ENCODE measurements at places on chromosomes 7 and 10.

GRCh38 chr7:73960548-73960947, 67.4 kb upstream of the ELN start:
- DNase-seq: no peak

GRCh38 chr7:151028131-151028947, at the start of gene ABCB8:
Gene ABCB8, plus strand, starts transcription at chr7:151028450. Its CDS starts 66 bp downstream, at chr7:151028516.
- peak; percentile 90 for DNase-seq

- DNase-seq: no peak
Observed at GRCh38 chr7:111883241-111883640, 320.9 kb upstream of the IMMP2L start.

DNA sequence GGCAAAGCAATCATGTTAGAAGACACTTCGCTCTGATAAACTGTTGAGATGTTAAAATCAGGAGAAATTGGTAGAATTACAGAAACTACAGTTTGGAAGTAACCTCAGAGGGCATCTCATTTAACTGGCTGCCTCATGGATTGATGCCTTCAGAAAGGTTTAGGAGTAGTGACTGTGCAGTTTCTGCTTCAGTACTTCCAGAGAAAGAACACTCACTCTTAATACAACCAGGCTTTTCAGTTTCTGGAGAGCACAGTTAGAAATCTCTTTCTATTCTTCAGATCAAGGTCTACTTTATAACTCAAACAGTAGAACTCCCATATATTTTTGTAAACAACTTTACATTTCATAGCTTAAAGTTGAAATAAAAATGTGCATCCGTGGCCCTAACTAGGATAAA, 1358.9 kb upstream of the LRRTM3 start:
- DNase-seq: no peak

- no peak for DNase-seq
Observed at GRCh38 chr10:4337563-4337962, 488.4 kb upstream of the AKR1E2 start.

DNA sequence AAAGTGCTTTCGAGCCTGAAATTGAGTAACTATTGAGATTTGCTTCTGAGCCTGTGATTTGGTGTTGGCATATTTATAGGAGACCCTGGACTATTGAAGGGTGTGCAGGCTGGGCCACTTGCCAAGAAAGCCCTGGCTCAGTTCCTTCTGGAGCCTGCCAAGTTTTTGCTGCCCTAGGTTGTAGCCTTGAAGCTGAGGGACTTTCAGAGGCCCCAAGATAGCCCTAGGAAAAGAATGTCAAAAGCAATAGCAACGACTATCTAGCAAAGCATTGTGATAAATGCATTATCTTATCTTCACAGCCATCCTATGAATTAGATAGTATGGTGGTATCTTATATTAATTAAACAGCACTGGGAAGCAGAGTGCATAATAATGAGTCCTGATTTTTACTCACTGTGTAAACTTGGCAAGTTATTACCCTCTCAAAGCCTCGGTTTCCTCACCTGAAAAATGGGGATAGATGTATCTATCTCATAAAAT, 473.7 kb upstream of the PODXL start:
- DNase-seq: no peak

DNA sequence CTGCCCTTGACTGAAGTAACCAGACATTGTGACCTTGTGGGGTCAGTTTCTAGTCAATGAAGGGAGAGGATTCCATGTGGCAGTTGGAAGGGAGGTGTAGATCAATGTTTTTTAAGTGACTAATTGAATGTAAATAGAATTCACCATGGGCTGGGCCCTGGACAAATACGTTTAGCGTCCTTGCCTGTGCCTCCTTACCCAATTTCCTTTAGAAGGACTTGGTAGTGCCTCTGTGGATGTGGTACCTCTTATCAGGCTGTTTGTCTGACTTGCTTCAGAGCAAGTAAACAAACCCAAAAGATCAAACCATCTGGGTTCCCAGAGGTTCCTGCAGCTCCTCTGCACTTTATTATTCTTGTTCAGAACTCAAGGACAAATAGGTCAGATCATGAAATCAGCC, 4.3 kb upstream of the KAT6B start:
- no peak for DNase-seq

DNA sequence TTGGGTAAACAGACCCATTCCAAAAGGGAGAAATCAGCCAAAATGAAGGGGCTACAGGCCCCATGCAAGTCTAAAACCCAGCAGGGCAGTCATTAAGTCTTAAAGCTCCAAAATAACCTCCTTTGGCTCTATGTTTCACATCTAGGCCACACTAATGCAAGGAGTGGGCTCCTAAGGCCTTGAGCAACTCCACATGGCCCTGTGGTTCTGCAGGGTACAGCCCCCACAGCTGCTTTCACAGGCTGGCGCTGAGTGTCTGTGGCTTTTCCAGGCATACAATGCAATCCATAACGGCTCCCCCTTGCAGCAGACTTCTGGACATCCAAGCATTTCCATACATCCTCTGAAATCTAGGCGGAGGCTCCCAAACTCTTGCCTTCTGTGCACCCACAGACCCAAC, 9.0 kb downstream of the TMEM243 start:
- DNase-seq: no peak

DNA sequence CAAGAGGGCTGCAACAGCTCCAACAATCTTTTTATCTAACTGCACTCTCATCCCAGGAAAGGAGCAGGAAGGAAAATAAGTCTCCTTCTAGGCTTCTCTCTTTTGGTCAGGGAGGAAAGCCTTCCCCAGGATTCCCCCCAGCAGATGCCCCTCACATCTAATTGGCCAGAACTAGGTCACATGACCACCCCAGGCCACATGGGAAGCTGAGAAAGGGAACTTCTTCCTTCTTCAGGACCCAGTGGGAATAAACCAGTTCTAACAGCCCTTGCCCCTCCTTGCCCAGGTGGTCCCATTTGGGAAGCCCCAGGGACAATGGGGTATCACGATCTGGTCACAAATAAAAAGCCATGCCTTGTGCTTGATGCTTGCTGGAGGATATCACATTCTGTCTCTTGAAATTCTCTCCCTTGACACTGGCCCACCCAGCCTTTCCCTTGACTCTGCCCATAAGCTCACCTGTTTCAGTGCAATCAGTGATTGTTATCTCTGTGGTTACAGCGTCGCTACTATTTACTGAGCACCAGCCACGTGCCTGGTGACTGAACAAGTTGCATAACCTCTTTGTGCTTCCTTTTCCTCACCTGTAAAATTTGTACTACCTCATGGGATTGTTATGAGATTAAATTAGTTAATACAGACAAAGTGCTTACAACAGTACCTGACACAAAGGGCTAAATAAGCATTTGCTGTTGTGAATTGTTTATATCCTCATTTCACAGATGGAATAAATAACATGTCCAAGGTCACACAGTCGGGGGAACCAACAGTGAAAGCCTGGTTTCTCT, 9.0 kb upstream of the TACR2 start:
- DNase-seq: peak; percentile 61

DNA sequence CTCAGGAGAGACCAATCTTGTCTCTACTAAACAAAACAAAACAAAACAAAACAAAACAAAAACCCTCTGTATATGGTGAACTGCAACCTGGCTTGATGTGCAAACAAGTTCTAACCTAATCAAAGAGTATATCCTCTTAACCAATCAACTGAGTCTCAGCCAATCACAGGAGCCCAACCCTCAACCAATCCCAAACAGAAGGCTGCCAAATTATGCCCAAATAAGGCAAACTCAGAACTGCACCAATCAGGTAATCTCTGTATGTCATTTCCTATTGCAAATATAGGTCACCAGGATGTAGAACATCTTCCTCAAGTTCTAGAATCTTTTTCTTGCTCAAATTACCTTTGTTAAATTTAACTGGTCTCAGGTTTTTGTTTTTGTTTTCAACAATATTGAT, 5.2 kb downstream of the FAM133B start:
- no peak for DNase-seq

- DNase-seq: no peak
Observed at GRCh38 chr10:97136756-97137155, 49.0 kb downstream of the SLIT1 start.

DNA sequence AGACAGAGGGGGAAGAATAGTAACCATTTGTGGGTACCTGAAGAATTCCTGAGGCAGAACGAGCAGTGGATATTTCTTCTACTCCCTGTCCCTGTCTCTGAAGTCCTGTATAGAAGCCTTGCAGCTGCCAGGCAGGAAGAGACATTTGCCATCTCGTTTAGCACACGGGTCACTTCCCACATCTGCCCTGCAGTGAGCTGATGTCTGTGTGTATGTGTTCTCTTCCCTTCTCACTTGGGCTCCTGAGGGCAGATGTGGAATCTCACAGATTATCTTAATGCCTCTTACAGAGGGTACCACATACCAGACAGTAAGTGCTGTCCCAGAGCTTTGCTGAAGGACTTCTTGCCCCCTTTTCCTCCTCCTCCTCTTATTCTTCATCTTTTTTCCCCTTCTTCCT, 14.1 kb upstream of the TRPV6 start:
- DNase-seq: no peak

DNA sequence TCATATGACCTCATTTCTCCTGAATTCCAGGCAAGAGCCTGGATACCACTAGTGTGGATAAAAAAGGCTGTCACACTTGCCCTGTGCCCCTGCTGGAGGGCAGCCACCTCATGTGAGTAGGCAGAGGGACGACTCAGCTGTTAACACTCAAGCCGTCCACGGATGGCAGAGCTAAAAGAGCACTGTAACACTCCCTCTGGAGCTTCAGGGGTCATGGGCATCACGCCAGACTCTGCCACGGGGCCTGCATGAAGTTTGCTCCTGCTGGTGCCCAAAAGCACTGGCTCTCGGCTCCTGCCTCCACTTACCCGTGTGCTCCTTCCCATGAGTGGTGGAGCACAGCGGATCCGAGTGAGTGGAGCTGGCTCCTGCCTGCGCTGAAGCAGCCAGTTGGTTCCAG, 919.8 kb upstream of the C7orf33 start:
- no peak for DNase-seq

DNA sequence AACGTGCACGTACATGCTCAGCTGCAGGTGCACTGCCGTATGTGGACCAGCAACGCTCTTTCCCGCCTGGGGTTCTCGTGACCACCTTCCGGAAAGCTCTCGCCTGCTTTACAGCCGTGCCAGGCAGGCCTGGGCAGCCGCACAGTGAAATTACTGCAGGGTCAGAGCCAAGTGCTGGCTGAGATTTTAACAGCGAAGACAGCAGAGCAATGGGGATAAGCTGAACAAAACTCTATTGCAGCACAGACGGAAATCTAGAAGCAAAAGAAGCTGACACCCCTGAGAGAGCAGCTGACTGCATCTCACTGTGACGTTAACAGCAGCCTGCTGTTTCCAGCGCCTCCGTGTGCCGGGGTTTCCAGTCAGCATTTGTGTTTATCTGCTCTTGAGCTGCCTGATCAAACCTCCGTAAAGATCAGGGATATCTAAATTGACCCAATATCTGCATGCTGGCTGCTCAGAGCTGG, 179.0 kb downstream of the DIP2C start:
- DNase-seq: no peak

DNA sequence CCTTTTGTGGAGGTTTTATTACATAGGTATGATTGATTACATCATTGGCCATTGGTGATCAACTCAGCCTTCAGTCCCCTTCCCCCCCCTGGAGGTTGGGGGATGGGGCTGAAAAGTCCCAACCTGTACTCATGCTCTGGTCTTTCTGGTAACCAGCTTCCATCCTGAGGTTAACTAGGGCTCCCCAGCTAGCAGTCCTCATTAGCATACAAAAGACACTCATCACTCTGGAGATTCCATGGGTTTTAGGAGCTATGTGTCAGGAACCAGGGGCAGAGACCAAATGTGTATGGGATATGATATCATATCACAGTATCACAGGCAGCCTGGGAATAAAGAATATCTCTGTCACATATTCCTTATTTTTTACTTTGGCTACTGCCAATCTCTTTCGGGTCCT, 13.6 kb downstream of the CCSER2 start:
- no peak for DNase-seq

GRCh38 chr7:21361413-21362125, 66.3 kb upstream of the SP4 start:
- no peak for DNase-seq

DNA sequence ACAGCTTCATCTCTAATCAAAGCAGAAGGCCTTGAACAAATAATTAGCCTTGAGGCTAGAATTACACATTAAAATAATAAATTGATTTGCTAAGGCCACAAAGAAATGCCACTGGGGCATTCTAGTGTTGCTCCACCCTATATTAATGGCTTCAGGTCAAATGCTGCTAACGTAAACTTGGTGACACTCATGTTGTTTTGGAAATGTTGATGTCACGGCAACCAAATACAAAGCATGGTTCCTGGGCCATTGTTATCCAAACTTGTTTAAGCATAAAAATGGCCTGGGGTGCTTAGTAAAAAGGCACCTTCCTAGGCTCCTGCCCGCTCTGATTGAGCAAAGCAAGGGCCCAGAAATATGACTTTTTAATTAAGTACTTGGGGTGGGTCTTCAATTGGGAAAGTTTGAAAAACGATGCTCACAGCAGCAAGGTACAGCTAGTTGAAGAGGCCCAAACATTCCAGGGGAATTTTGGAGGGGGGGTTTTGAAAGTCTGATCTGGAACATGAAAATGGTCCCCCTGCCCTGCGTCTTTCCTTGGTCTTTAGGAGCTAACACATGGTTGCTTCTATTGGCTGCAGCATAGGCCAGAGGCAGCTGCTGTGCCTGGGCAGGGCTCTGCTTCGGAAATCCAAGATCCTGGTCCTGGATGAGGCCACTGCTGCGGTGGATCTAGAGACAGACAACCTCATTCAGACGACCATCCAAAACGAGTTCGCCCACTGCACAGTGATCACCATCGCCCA, 67.8 kb downstream of the ABCC2 start:
- no peak for DNase-seq

- no peak for DNase-seq
Observed at GRCh38 chr7:105131890-105132289, 117.9 kb downstream of the KMT2E start.

- DNase-seq: no peak
Observed at GRCh38 chr10:14050598-14050997, 280.1 kb downstream of the FRMD4A start.

DNA sequence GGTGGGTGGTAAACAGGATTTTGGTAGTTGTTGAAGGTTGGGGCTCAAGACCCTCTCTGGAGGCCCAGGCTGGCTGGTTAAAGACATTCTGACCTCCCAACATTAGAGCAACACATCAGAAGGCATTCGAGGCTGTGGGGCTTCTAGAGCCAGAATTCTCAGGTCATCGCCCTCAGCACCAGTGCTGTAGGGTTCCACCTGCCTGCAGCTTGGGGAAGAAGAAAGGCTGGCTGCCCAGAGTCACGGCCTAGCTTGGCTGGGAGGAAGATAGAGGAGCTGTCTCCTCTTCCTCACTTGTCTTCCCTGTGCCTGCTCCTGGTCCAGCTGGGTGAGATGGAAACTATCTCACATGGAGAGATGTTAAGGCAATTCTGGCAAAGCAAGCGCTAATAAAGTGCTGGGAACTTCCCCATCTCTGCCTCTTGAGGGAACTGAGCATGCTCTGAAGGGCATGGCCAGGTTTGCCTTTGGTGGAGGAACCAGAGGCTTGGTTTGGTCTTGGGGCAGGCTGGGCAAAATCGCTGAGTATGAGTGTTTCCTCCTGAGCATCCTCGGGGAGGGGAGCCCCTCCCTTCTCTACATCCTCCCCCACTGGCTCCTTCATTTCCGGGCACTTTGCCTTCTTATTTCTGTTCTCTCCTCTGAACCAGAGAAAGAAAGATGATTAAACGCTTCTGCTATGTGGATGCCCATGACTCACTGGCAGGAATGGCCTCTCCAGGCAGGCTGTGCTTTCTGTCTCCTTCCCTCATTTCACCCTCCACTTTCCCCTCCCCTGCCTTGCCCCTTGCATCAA, 509.0 kb upstream of the PODXL start:
- no peak for DNase-seq
